ENCODE measurements at places on chromosomes 1 and 21.

- DNase-seq, result no peak
Measured at GRCh38 chr1:175081983-175082382, 14.3 kb downstream of the TNN start.

GRCh38 chr1:88141499-88142074 lies 542.5 kb upstream of the PKN2 start:
- DNase-seq, result no peak

DNA sequence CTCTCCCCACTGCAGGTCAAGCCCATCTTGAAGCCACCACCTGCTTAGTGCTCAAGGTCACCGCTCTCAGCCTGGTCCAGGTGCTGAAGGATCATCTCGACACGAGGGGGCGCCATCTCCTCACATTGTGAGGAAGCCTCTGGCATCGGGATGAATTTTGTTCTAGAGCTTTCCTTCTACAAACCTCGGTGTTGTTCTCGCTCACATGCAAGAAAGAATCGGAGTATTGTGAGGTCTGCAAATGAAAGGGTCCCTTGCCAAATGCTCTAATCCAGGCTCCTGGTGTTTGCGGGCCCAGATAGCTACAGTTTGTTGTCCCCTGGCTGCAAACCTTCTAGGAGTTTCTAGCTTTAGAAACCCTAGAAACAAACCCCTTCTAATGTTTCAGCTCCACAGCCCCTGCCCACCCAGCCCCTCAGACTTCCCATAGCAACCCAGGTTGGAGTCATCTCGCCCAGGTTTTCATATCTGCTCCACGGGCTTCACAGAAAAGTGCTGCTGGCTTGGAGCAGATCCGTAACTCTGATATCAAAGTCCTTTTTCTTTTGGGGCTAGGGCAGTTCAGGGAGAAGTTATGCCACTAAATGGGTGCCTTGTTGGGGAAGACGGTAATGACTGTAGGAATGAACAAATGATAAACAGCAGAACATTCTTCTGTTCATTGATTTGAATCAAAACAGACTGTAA lies 8.6 kb upstream of the ATP5PO start:
- peak; percentile 91 for DNase-seq

DNA sequence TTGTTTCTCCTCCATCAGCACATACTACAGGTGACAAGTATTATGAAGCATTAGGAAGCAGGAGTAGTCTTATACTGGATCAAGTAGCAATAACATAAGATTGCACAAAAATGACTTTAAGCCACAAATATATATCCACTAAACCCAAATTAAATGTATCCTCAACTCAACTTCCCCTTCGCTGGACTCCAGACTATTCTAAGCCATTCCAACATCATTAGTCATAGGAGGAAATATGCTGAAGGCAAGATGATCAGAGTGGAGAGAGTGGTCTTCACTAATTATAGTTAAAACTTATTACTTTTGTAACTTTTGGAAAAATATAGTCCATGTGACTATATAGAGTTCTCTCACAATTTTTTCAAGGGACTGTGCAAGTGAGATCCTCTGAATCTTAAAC lies 390.7 kb upstream of the ZP4 start:
- no peak for DNase-seq

- DNase-seq, result no peak
Measured at GRCh38 chr1:28136169-28136921, 40.1 kb downstream of the PTAFR start.
